Lower lobe of right lung (tissue), 2 donors: ENCODE measurements at places on chromosomes 2 and 18. TPM values are rescaled to one million over a fixed set of nuclear protein-coding genes. Genes with fewer than 3 reads are reported as not detected.

DNA sequence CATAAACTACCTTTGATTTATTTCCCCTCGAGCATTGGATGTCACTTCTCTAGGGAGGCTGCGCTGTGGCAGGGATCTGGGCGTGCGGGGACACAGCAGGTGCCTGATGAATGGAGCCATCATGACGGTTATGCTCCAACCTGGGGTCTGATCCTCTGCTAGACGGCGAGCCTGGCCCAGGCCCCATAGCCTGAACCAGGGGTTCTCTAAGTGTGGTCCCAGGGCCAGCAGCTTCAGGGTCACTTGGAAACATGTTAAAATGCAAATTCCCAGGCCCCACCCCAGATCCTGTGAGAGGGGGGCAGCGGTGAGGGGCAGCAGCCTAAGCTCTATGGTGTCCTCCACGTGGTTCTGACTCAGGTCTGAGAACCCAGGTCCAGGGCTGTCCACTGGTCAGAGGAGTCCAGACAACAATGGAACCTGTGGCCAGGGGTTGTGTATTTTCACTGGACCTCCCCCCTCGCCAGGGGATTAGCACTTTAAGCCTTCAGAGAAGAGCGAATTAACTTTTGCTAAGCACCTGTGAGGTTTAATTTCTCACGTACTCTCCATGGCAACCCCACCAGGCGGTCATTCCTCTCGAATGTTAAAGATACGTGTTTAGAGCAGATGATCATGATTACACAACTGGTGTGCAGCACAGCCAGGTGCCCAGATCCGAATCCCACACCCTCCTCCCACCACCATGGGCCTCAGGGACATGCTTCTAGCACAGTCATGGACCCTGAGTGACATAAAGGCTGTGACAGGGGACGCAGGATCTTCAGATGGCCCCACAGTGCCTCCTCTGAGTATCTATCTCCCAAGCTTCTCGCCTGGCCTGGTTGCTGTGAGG lies 1.6 kb upstream of the ARHGEF4 start:
- DNase-seq = peak; percentile 22

- DNase-seq = peak; percentile 46
Measured at GRCh38 chr2:20577495-20578235, 73.2 kb downstream of the HS1BP3 start.

DNA sequence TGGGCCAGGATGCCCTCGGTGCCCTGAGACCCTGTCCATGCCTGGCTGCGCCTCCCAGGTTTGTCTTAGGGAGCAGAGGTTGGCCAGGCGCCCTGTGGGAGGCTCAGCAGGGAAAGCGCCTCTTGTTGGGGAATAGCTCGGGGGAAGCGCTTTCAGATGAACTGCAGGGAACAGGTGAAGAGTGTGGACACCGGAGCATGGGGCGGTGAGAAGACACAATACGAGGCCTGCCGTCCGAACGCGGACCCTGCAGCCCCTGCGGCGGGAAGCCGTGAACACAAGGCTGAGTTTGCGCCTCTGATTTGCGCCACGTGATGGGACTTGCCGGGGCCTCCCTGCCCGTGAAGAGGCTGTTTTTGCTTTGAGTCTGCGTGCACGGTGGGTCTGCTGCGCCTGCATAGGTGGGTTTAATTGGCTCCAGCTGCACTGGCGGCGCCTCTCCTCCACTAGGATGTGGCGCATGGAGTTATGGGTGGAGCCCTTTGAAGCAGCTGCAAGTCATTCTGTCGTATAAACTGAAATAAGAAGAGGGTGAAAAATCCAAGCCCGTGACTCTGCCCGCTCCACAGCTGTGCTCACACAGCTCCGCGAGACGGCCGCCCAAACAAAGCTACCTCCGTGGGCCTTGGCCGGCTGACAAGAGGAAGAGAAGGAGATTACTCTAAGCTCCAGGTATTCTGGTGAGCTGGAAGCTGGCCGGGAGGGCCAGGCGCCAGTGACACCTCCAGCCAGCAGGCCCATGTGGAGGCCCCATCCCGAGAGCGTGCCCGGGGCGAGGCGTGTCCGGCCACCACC lies 103.5 kb upstream of the CTDP1 start:
- DNase-seq = peak; percentile 42

GAREM1 gene
- 10.3 TPM for total RNA-seq

DNA sequence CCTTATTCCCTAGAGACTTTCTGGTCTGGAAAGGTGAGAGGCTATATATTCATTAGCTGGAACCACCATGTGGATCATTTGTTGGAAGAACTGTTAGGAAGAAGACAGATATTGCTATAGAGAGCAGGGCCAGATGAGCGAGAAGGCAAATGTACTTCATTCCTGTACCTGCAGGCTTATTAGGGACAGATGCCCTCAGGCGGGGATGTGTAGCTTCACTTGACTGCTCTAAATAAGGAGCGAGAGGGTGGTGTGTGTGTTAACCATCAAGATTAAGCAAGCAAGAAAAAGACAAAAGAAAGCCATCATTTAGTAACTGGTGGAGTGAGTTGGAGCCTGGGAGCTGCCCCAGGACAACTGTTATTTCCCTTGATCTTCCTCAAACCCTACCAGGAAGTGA lies 36.4 kb downstream of the NEDD4L start:
- DNase-seq = no peak

DNA sequence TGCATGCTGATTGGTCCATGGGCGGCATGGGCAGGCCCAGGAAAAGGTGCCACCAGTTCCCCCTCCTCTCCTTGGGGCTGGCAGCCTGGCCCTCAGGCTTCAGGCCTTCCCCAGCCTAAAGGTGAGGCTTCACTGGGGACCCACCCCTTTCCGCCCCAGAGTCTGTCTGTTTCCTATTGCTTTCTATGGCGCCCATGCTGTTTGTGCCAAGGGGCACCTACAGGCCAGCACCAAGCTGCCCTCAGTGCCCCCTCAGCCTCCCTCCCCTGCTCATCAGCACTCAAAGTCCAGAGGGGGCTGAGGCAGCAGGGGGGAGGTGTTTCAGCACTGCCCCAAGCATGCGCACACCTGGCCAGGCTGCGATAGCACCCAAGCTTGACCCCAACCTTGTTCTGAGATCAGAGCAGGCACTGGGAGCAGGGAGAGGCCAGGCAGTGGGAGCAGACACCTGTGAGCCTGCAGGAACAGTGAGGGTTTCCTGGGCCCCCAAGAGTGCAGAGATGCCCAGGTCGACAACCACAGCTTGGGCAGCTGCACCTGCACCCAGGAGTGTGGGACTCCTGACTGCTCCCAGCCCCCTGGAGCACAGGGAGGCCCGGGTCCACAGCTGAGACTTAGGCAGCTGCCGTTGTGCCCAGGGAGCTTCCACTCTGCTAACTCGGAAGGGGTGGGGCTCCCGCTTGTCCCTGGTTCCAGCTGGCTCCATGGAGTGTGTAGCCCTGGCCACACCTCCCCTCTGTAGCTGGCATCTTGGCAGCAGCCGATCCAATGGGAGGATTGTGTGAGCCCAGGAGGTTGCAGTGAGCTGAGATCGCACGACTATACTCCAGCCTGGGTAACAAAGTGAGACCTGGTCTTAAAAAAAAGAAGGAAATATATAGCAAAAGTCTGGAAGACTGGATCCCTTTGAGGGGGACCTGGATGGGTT lies 69.1 kb downstream of the NCAPH start:
- peak; percentile 59 for DNase-seq

TMEM169 gene
- 1.2 TPM for total RNA-seq

- no peak for DNase-seq
Measured at GRCh38 chr2:233373316-233373715, 19.0 kb downstream of the DGKD start.
